Panc1 (cell line): ENCODE measurements at places on chromosomes 16 and 17. TPM values are rescaled to one million over a fixed set of nuclear protein-coding genes. Genes with fewer than 3 reads are reported as not detected.

Gene AOC2
- 0.85 TPM for total RNA-seq

Gene CCL16
- not detected for total RNA-seq

Gene FBXW10
- total RNA-seq: not detected

Gene ARHGAP44
- total RNA-seq: 0.80 TPM

Gene TEX19
- 0.21 TPM for total RNA-seq

Gene GDPD3
- 2.5 TPM for total RNA-seq

Gene TBX2
- 35.6 TPM for total RNA-seq

Gene PTGES3L
- 0.74 TPM for total RNA-seq

Gene NXN
- total RNA-seq: 126 TPM

Gene CCDC182
- total RNA-seq: not detected

Gene MPO
- total RNA-seq: not detected

Gene GNGT2
- total RNA-seq: not detected

Gene PRPSAP2
- total RNA-seq: 25.3 TPM

Gene SMIM5
- 0.10 TPM for total RNA-seq

Gene DPEP2
- not detected for total RNA-seq

Gene LAT
- 3.7 TPM for total RNA-seq
